ENCODE measurements at places on chromosomes 16 and 17.
A peak's percentile ranks its signal among the peaks of the same experiment; 100 is the strongest.

DNA sequence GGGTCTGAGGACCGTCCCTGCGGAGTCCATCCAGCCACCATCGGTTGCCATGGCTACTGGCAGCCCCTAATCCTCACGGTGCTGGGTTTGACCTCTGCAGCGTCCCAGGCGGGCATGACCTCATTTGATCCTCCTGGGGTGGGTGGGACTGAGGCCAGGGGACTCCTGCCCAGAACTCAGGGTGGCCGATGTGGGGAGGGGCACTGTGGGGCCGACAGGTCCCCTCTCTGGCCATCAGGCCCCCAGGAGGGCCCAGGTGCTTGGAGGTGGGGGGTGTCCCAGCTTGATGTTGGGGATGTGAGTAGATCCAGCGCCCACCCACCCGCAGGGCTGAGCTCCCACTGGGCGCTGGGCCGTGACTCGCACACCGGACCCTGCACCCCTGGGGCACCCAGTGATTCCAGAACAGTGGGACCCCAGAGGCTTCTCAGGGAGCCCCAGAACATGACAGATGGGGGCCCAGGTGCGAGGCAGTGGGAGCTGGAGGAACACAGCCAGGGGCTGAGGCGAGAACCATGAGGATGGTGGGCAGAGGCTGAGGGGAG, 1.6 kb upstream of the SSTR5 start:
- DNase-seq: no peak

GRCh38 chr17:47884905-47885730, 10.9 kb upstream of the SP2 start:
- DNase-seq: no peak

- no peak for DNase-seq
Observed at GRCh38 chr17:77036136-77036840, 104.5 kb upstream of the SEC14L1 start.

DNA sequence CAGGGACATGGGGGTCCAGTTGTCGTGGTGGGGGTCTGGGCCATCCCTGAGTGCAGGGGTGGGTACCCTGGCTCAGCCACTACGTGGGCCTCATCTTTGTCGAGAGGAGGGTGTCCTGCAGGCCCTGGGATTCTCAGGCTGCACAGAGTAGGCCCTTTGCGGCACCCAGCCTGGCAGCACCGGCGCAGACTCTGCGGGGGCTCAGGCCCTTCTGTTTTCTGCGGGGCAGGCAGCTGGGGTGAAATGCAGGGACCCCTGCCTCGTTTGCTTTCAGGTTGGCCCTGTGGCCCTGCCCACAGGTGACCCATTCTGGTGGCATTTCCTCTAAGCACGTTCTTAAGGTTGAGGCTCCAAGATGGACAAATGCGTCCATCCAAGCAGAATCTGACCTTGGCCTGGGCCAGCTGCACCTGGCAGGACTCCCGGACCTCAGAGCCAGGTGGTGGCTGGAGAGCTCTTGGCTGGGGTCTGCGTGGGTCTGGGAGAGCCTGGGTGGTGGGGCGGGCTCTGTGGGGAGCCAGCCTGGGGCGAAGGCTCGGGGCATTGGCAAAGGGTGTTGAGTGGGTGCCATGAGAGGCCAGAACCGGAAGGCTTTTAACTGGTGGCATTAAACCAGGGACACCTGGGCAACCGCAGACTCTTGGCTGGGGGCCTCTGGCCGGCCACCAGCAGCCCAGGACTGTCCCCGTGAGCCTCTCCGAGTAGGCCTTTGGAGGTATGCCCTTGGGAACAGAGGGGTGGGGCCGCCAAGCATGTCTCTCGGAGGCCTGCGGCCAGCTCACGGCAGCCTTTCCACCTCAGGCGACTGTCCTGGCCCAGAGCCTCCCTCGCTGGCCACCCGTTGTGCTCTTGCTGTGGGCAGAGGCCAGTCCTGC, 16.9 kb downstream of the PRSS27 start:
- no peak for DNase-seq

DNA sequence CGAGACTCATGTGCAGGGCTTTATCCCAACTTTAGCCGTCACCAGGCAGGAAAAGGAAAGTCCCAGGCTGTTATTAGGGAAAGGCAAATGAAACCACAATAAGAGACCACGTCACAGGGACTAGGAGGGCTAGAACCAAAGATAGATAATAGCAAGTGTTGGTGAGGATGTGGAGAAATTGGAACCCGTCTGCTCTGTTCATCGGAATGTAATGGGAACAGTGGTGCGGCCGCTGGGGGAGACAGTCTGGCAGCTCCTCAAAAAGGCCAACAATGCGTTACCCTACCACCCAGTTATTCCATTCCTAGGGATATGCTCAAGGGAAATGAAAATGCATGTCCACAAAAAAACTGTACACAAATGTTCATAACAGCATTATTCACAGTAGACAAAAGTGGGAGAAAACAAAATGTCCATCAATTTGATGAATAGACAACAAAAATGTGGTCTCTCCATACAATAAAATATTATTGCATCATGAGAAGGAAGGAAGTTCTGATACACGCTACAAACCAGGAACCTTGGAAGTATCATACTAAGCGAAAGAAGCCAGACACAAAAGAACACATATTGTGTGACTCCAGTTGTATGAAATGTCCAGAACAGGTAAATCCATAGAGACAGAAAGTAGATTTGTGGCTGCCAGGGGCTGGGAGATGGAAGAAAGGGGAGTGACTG, 19.5 kb upstream of the USP10 start:
- no peak for DNase-seq

GRCh38 chr17:48717367-48718226, 4.7 kb downstream of the PRAC1 start:
- no peak for DNase-seq

GRCh38 chr17:82127704-82128103, 29.7 kb upstream of the FASN start:
- no peak for DNase-seq

DNA sequence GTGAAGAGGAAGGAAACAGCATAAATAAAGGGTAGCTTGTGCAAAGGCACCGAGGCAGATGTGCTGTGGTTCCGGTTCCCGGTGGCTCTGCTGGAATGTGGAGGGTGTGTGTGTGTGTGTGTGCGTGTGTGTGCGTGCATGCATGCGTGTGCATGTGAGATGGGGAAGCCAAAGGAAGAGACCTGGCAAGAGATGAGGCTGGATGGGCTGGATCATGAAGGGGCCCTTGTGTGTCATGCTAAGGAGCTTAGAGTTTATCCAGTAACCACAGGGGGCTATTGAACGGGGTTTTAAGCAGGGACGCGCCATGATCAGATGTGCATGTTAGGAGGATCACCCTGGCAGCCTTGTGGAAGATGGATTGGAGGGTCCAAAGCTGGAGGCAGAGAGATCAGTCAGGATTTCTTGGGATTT, 8.3 kb downstream of the WSCD1 start:
- DNase-seq: no peak

DNA sequence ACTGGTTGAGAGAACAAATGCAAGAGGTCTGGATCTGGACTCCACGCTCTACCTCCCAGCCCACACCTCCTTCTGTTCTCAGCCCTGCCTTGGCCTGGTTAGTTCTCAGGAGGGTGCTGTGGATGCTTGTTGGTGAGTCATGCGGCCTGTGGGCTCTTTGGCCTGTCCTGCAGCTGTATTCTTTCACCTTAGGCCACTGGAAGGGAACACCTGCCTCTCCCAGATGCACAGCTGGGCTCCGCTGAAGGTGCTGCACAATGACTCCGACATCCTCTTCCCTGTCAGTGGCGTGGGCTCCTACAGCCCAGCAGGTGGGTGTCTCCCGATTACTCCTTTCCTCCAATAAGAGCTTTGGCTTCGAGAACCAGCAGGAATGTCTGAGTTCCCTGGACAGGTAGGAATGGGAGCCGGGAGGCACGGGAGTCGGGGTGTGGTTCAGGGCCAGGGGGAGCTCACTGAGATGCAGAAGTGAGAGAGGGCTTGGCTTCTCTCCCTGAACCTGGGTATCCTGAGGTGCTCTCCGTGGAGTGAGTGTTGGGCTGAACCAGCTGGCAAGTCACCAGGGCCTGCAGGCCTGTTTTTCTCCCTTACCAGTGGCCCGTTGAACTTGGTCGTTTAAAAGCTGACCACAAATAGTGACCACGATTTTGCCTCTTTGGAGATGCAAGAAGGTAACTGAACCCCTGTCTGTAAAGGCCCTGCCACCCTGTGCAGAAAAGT, 85.0 kb downstream of the SNX29 start:
- no peak for DNase-seq

DNA sequence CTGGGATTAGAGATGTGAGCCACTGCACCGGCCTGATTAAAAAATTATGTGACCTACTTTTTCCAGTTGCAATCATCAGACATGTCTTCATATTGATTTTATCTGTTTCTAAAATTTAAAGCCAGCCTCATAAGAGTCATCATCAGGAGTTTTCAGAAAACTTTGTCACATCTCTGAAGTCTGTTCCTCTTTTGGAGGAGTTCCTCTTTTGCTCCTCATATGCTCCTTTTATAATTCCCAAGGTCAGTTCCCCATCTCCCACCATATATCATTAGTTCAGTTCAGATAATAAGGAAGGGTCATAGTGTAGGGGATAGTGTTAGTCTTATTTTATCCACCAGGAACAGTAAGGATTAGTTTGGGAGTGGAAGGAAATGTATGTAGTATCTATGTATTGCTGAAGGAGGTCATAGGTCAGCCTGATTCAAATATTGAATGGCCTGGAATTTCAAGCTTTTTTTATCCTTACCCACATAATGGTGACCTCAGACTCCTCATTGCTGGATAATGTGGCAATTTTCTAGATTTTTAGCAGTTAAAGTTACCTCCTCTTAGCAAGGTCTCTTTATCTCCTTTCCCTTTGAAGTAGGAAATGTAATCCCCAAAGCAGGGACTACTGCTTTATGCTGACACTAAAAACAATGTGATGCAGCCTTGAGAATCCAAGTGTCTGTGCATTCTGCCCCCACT, 13.8 kb upstream of the DUSP14 start:
- DNase-seq: no peak

- DNase-seq: peak; percentile 77
Observed at GRCh38 chr17:1714980-1715802, 5.0 kb upstream of the TLCD2 start.

DNA sequence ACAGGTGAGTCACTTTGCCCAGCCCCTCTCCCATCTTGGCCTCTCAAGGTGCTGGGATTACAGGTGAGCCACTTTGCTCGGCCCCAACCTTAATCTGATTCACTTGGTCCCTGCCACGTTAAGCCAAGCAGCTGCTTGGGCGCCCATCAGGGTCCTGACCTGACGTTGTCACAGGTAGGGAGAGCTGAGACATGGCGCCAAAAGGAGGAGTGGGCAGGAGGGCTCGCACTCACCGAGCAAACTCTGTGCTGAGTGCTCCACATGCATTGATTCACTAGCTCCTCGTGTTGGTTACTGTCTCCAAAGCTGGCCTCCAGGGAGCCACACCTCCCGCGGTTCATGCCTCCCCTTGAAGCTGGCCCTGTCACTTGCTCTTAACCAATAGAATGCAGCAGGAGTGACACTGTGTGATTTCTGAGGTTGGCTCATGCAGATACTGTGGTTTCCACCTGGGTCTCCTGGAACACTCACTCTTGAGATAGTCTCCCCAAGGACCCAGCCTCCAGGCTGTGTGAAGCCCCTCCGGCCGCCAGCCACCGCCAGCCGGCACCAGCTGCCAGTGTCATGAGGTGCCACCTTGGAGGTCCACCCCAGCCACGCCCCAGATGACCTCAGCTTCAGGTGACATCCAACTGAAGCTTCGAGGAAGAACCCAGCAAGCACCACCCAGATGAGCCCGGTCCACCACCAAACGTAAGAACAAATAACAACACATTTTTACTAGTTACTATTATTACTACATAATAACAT, 223.0 kb downstream of the GSG1L start:
- DNase-seq: no peak

- DNase-seq: no peak
Observed at GRCh38 chr17:14717859-14718258, 417.0 kb downstream of the HS3ST3B1 start.

- no peak for DNase-seq
Observed at GRCh38 chr16:88967830-88968588, 9.0 kb downstream of the CBFA2T3 start.

- no peak for DNase-seq
Observed at GRCh38 chr17:44543213-44543904, 13.9 kb upstream of the FZD2 start.

Data from activated CD8-positive, alpha-beta memory T cell treated with anti-CD3 and anti-CD28 coated beads, Interleukin-2, amount 50 U/mL, for 48 hours (primary cell).